ENCODE measurements at places on chromosomes 5 and 9.
A peak's percentile ranks its signal among the peaks of the same experiment; 100 is the strongest.

DNA sequence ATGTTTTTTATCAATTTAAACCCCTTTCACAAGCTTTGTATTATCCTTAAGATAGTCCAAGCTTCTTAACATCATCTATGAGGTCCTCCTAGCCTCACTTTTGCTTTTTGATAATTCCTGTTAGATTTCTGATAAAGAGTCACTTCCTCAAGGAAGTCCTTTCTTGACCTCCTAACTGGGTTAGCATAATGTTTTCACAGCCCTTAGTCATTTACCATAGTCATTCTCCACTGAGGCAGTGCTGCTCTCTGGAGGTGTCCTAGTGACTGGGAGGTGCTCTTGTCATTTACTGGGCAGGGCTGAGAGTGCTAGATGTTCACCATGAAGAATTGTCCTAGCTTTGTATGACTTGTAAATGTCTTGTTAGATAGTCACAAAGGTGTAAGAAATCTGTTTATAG lies 26.4 kb downstream of the TNPO1 start:
- DNase-seq: no peak

DNA sequence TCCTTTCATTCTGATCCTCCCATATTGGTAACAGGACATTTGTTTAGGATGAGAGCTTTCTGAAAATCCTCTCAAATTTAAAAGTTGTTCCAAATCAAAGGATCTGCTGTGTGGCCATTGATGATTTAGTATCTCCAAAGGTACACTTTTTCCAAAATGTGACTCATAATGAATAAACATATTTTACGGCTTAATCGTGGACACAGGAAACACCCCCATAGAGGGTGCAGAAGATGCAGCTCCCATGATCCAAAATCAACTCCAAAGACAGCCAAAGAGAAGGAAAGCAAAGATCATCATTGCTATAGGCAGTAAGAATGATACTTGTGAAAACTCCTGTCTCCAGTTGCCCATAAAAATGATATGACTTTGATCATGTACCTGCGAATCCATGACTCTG lies 239.7 kb downstream of the PIK3R1 start:
- DNase-seq: no peak

GRCh38 chr5:141039061-141039460 lies 12.1 kb upstream of the PCDHB1 start:
- no peak for DNase-seq

DNA sequence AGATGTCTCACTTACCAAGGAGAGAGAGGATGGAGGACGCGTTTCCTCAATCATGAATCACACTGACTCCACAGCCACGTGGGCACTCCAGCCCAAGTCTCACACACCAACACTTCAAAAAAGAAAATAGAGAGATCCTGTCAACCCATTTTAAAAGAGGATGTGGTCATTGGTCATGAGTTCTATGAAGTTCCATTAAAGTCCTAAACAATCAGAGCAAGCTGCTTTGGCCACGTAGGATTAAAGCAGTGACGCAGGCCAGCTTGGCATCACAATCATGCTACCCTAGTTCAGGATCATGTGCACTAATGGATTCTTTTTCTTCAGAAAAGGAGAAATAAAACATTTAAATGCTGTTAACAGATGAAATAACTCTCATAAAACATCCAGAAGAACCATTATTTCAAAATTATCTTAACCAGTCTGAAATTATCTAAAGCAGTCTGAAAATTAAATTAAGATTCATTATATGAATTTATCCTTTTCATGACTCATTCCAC lies 108.1 kb downstream of the SEMA5A start:
- DNase-seq: peak; percentile 28

GRCh38 chr9:87199782-87200181 lies 252.5 kb upstream of the GAS1 start:
- no peak for DNase-seq

- no peak for DNase-seq
Measured at GRCh38 chr5:15904899-15905830, 274.4 kb downstream of the MARCHF11 start.

- no peak for DNase-seq
Measured at GRCh38 chr9:126057121-126057825, 269.4 kb upstream of the MVB12B start.

DNA sequence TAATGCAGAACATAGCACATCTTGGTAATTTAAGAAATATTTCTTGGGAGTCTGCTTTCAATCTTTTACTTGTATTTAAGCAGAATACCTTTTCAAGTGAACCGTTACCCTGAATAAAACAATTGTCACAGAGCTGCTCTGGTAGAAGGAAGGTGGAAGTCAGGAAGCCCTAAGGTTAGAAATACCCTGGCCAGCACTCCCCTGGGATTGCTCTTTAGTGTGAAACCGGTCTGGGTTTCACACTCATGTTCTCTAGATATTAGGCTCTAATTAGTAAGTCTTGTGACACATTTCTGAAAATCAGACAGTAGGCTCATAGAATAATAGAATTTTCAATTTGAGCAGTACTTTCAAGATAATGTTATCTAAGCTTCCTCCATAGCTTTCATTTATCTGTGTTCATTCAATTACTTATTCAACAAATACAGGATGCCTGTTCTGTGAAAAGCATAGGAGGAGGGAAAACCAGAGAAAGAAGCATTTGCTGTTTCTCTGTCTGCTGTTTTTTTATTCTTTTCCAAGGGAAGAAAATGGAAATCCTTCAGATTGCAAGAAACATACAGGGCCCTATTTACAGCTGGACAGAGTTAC lies 825.5 kb downstream of the TLR4 start:
- DNase-seq: no peak

DNA sequence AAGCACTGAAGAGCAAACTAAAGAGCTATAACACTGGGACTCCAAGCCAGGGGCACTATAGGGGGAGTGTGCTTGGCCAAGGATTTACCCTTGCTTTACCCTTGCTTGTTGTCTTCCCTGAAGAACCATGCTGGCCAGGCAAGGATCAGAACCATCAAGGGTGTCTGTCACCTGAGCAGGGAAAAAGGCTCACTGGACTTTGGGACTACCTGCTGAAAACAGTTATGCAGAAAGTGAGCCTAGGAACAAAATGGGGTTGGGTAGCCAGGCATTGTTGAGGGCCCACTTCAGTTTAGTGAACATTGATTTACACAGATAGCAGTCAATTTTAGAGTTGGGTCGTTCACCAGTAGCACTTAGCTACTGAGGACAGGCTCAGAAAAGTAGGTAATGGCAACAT lies 8.0 kb upstream of the TMEM171 start:
- DNase-seq: no peak

- peak; percentile 30 for DNase-seq
Measured at GRCh38 chr9:124353166-124353768, 62.0 kb downstream of the PSMB7 start.

GRCh38 chr9:2448193-2448738 lies 173.3 kb upstream of the VLDLR start:
- no peak for DNase-seq

GRCh38 chr9:88605512-88606362 lies 70.8 kb downstream of the NXNL2 start:
- no peak for DNase-seq

DNA sequence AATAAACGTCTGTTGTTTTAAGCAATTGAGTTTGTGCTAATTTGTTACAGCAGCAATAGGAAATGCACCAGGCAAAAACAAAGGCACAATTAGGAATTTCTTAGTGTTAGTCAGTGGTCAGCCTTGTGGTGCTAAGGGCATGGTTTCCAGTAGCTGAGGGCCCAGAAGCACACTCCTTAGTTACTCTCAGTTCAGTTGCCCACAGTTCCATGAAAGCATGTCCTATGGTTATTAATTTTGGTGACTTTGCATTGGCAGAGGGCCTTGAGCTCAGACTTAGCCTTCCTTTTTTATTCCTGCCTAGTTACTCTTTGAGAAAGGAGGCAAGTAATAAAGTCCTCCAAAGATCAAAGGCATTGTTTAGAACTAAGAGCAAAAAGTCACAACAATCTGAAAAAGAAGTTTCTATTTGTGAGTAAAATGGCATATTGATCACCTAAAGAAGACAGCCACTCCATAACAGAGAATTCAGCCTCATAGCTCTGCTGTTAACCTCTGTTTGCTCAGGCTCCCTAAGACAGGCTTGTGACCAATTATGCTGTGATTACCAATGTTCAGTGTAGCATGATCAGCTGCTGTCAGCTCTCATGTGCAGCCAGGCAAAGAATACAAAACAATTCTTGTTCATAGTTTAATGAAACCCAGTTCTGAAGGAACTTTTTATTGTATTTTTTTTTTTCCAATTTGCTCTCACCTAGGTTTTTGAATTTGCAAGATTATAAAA lies 57.0 kb upstream of the MROH2B start:
- no peak for DNase-seq

GRCh38 chr5:16906255-16906654 lies 29.8 kb downstream of the MYO10 start:
- DNase-seq: no peak

DNA sequence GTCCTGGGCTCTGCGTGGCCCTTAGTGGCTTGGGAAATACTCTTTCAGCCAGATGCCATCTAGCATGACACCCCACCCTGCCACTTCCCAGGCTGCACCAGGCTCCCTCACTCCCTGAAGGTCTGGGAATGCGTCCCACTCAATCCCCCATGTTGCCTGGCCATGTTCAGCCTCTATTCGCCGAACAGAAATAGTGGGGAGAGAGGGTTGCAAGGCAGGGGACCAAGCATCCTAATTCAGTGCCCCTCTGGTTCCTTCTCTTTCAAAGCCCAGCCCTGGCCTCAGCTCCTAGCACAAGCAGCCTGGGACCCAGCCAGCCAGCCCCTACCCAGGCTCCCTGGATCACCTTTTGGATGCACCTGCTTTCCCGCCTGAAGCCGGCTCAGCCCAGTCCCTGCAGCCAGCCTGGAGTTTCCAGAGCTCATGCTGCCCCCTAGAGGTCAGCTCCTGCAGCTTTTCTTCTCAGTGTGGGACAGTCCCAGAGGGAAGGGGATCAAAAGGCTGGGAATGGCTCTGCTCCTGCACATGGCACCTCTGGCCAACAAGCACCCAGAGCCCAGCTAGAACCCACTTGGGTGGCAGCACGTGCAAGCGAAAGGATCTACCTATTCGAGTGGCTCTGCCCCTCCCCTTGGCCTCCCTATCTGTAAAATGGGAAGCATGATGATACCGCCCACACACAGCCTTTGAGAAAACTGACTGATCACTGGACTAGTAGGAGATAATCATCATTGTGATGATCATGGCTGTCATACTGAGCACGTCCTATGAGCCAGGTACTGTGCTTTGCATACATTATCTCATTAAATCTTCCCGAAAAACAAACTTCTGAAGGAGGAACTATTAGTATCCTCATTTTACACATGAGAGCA lies 48.7 kb upstream of the C5orf58 start:
- DNase-seq: peak; percentile 72

- DNase-seq: no peak
Measured at GRCh38 chr5:89871906-89872305, 537.6 kb downstream of the CETN3 start.

DNA sequence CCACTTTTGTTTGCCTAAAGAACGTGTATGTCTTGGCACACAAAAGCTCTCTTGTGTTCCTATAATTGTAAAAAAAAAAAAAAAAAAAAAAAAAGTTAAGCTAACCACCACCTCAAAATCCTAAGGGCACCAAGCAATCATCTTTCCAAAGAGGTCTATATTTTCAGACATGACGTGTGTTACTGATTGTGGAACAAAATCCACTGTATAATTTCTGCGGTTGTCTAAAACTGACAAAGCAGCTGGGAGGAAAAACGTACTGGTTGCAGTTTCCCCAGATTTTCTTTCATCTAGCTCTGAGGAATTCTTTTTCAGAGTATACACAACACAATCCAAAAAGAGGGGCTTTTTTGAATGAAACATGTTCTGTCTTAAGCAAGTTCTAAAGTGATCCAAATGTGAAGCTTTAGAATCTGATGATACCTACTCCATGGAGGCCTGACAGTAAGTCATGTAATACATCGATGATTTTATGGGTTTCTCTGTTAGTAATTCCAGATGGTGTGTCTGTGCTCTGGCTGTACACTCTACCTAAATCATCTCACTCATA lies 375.6 kb upstream of the NUDT12 start:
- DNase-seq: no peak

- no peak for DNase-seq
Measured at GRCh38 chr5:135707302-135707701, 127.2 kb upstream of the SLC25A48 start.

DNA sequence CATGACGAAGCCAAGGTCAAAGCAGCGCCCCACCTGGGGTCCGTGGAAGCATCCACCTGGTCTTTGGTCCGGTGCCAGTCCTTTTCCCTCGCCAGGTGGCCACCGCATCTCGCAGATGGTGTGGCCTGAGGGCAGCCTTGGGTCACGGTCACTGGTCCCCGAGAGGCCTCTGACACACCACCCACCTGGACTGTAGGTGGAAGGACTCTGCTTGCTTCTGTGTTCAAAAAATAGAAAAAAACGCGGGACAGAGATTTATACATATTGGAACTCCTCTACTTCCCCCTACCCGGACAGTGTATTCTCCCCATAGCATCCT lies 466 bp upstream of the TTC39B start:
- DNase-seq: no peak

- no peak for DNase-seq
Measured at GRCh38 chr5:42842921-42843641, 31.4 kb upstream of the SELENOP start.

DNA sequence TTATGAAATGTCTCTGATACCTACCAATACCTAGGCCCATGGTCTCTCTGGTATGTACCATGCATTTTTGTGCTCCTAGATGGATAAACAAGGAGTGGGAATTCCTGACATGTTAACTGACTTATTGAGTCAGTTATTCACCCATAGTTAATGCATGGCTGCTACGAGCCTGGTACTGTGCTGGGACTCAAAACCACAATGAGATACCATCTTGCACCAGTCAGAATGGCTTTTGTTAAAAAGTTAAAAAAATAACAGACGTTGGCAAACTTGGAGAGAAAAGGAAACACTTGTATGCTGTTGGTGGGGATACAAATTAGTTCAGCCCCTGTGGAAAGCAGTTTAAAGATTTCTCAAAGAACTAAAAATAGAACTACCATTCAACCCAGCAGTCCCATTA lies 293.8 kb downstream of the OSTF1 start:
- no peak for DNase-seq

- DNase-seq: no peak
Measured at GRCh38 chr9:12846035-12846434, 71.2 kb downstream of the LURAP1L start.

GRCh38 chr9:36450110-36450732 lies 50.2 kb upstream of the RNF38 start:
- DNase-seq: no peak

DNA sequence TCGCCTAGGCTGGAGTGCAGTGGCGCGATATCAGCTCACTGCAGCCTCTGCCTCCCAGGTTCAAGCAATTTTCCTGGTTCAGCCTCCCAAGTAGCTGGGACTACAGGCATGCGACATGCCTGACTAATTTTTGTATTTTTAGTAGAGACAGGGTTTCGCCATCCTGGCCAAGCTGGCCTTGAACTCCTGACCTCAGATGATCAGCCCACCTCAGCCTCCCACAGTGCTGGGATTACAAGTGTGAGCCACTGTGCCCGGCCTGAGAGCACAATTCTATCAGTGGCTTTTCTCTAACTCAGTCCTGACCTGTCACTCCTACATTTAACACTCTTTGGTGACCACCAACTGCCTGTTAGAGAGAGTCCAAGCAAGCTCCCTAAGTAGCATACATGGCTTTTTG lies 82.7 kb upstream of the SPOCK1 start:
- no peak for DNase-seq

Data from head of caudate nucleus (tissue), 42 donors.